Renal cortex interstitium (tissue), 15 donors: ENCODE measurements at places on chromosomes 12 and 14. TPM values are rescaled to one million over a fixed set of nuclear protein-coding genes. Genes with fewer than 3 reads are reported as not detected.

- DNase-seq = no peak
Measured at GRCh38 chr12:82430541-82431145, 72.3 kb downstream of the METTL25 start.

- DNase-seq = no peak
Measured at GRCh38 chr12:123056053-123056452, 75.6 kb downstream of the ARL6IP4 start.

- DNase-seq = no peak
Measured at GRCh38 chr12:97299847-97300246, 162.8 kb upstream of the RMST start.

Gene SERPINA1
- polyA plus RNA-seq = 91.7 TPM

GRCh38 chr12:1657688-1658087 is 28.7 kb downstream of the WNT5B start:
- no peak for DNase-seq

GRCh38 chr12:618605-619004 is 44.6 kb downstream of the NINJ2 start:
- DNase-seq = no peak

DNA sequence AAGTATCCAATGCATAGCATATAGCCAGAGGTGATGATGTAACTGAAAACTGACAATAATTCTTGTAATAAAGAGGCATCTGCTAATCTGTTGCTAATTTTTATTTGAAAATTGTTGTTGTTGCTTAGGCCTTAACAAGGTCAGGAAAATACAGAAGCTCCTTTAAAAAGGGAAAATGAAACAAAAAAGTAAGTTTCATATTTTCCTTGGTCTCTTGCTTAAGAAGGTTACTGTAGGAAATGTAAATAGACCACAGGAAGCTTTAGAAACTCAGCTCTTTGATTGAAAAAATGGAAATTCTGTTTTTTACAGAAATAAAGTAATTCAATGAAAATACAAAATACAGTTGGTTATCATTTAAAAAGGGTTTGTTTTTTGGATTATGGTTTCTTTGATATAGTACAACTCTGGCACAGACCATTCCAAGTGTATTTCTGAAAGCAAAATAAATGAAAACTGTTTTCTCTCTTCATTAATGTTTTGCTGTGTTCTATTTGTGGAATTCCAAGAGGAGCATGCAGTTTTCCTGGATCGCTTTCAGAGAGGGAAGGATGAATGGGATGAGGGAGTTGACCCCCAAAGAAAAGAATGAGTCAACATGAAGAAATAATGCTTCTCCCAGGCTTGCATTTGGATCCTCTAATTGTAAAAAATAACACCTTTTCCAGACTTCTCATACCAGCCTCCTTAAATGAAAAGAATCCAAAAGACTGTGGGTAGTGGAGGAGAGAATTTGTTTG is 398.0 kb upstream of the FAR2 start:
- no peak for DNase-seq

DNA sequence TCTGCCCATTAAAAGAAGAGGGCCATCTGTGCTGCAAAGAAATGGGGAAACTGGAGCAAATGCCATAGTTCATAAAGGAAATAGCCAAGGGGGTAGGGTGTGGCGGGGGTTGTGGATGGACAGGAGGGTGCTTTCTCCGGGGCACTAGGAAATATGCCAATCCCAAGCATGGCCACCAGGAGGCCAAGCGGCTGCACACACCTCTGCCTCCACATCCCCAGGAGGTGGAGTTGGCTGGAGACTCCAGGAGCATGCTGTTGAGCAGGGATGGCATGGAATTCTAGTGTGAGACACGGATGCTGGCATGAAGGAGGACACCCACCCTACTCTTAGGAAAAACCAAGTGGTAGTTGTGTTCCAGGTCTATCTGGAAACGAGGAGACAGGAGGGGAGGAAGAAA is 25.2 kb downstream of the NID2 start:
- no peak for DNase-seq

Gene EIF2S3B
- 2.2 TPM for polyA plus RNA-seq

DNA sequence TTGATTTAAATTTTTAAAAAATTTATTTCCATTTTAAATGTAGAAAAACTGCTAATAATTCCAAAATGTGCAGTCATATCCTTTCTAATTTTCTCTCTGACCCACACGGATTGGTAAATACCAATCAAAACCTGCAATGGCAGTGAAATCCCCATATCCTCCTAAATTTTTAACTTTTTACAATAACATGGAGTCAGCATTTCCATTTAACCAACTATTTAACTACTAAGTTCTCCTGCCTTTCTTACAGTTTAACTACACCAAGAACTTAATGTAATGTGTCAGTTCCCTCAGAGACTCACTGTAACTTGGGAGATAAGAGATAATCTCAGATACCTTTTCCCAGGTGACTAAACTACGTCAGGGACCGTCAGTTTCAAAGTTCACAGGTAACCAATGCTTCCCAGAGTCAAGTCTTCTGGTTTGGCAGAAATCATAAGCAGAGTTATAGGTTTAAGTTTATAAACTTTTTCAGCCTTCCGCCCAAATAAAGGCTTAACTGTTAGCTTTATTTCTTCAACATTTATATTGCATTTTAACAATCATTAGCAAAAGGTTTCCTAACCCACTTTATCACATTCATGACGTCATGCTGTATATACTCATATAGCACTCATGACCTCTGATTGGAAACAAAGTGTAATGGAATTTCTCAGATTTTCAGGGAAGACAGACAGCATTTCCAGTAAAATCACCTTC is 7.6 kb downstream of the KRAS start:
- DNase-seq = no peak

Gene ARHGEF40
- 87.0 TPM for polyA plus RNA-seq

- DNase-seq = no peak
Measured at GRCh38 chr12:77998236-77998786, 167.6 kb downstream of the NAV3 start.

DNA sequence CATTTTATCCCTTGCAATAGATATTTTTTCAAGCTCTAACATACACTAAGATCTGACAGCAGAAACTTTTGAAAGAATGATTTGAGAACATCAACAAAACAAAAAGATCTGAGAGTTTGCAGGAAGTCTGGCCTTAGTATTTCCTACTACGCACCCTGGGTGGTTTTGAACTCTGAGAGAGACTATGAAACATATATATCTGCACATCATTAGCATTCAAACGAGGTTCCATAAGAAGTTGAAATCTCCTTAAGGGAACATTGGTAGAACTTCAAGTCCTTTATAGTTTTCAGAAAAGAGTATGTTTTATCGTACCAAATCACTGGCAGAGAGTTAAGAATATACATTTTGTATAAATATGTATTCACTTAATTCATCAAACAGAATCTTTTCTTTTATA is 86.3 kb downstream of the RMST start:
- no peak for DNase-seq

- DNase-seq = no peak
Measured at GRCh38 chr14:68628605-68629310, 164.1 kb downstream of the ZFP36L1 start.

- DNase-seq = no peak
Measured at GRCh38 chr14:101018561-101019290, 115.2 kb upstream of the RTL1 start.

Gene ACOT4
- polyA plus RNA-seq = 3.3 TPM

- DNase-seq = no peak
Measured at GRCh38 chr12:48777501-48778400, 11.1 kb downstream of the ADCY6 start.

Gene ZDHHC22
- 0.42 TPM for polyA plus RNA-seq

GRCh38 chr12:105671720-105672119 is 341.2 kb downstream of the C12orf75 start:
- no peak for DNase-seq

Gene PTPRQ
- polyA plus RNA-seq = 21.3 TPM

Gene VSIG10
- polyA plus RNA-seq = 24.1 TPM

DNA sequence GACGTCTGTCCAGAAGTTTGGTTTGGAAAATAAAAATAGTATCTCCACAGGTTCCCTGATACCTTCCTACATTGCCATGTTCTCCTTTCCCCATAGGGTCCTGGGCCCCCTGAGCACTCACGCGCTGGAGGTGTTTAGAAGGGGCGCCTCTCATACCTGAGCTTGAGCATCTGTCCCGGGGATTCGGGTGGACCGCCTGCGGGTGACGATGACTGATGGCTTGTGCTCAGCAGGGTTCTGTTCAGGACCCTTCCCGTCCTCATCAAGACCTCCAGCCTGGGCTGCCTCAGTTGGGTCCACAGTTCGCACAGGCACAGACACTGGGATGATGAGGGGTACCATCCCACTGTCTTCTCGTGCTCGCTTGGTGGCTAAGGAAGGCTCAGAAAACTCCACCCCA is 22.7 kb upstream of the PNMA1 start:
- no peak for DNase-seq

GRCh38 chr14:101888182-101888581 is 76.2 kb upstream of the DYNC1H1 start:
- no peak for DNase-seq

Gene PRIMA1
- 1.00 TPM for polyA plus RNA-seq

GRCh38 chr14:93219103-93219726 is 12.2 kb downstream of the UBR7 start:
- peak; percentile 53 for DNase-seq

GRCh38 chr12:27785882-27786570 is 6.0 kb upstream of the MANSC4 start:
- no peak for DNase-seq

DNA sequence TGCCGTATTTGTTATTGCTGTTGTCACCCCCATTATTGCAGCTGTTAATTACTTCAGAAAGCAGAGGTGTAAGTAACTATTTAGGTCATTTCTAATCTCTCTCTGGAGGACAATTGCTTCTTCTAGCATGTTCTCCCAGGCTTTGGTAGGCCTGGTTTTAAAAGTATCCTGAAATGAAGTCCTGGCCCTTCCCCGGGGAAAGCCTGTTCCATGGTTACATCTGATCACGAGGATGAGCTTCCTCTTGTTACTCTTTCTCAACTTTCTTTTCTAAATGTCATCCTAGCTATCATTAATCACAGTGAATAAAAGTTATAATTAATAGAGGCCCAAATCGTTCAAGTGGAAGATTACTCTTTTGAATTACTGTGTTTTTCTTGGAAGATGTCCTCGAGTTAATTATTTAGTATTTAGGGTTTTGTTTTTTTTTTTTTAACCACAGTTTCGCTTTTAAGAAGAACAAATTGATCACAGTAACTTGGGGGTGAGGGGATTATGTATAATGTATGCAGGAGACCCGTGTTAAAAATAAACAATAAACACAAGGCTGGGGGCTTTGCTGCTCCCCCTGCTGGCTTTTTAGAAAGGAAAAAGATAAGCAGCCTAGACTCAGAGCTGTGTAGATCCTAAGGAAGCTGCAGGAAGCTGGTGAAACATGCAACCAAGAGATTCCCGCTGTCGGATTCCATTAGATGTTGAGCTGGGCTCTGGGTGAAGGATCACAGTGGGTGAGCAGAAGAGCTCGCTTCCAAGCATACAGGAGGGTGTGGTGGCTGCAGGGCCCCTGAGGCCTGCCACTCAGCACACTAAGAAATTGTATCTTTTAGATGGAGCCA is 420.1 kb downstream of the FUT8 start:
- no peak for DNase-seq

Gene CRIP1
- 49.2 TPM for polyA plus RNA-seq

Gene KRT5
- 0.33 TPM for polyA plus RNA-seq

DNA sequence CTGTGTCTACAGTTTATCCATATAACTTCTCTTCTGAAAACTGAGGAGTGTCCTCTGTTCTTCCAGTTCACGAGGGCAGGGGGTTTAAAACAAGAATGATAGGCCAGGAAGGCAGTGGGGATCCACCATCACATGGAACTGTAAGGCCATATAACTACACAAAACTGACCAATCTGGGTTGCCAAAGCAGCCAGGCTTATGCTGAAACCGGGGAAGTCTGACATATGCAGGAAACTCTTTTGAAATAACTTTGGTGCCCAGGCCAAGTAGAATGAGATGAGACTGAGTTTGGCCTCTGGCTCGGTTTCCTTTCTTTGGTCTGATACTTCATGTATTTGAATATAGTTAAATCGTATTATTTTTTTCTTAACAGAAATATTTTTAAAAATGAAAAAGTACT is 18.0 kb upstream of the ATF1 start:
- no peak for DNase-seq

Gene NXPH4
- polyA plus RNA-seq = 4.2 TPM

Gene NDRG2
- polyA plus RNA-seq = 183 TPM

- DNase-seq = no peak
Measured at GRCh38 chr12:100671396-100672074, 98.1 kb downstream of the GAS2L3 start.

DNA sequence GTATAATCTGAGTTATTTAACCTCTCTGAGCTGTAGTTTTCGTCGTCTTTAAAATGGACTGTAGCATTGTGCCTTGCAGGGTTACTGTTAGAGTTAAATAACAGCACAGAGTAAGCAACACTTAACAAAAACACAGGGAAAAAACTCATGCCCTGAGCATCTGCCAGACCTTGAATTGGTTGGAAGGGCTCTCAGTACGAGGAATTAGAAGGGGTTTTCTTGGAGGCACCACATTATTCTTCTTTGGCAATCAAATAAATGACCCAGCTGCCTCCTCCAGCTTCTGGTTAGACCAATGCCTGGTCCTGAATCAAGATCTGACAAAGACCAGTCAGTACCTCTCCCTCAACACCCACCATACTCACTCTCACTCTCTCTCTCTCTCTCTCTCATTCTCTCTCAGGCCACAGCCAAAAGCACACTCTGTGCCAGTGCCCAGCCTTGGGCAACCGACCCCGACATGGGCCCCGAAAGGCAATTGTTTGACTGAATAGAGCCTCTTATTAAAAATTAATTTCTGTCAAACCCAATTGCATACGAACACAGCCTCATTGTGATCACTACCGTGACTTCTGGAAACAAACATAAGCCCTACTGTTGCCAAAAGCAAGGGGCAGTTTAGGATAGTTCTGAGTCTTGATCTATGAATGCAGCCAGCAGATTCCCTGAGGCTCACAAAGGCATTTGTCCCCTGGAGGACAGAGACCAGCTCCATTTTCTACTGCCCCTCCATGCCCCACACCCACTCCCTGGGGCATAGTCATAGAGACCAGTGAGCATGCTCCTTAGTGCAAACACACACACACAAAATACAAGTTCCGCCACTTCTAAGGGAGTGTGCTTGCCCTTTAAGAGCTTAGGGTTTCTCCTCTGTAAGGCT is 23.9 kb downstream of the DUSP6 start:
- no peak for DNase-seq

GRCh38 chr14:87745507-87746118 is 247.4 kb downstream of the GALC start:
- DNase-seq = peak; percentile 12

Gene NUAK1
- 10.1 TPM for polyA plus RNA-seq

DNA sequence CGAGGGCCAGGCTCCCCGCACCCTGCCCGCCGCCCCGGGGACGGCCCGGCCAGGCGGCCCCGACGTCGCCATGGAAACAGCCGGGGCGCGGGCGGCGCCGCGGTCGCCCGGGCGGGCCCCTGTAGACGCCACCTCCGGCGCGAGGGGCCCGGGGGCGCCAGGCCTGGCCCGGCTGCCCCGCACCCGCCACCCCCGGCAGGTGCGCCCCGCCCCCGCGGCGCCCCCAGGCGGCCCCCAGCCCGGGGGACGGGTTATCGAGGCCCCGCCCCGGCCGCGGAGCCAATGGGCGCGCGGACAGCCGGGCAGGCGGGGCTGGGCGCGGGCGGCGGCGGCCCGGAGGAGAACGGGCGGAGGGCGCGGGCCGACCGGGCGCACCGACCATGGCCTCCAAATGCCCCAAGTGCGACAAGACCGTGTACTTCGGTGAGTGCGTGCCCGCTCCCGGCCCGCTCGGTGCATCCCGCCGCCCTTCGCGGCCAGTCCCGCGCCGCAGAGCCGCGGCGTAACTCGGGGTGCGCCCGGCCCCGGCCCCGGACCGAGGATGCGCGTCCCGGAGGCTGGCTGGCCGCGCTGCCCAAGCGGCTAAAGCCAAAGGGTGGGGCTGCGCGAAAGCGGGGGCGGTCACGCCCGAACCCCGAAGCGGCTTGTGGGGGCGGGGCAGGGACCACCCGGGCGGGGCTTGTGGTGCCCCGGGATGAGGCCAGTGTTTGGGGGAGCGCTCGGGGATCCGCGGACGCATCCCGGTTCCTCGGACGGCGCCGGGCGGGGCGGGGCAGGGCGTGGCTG is at the start of gene CRIP2:
Gene CRIP2 (plus strand): TSS at position 339 of the 786 bp plus-strand sequence. CDS start 42 bp downstream, at position 381.
- DNase-seq = no peak
